ENCODE measurements at places on chromosomes 6 and 20. TPM values are rescaled to one million over a fixed set of nuclear protein-coding genes. Genes with fewer than 3 reads are reported as not detected.

SOX4 gene
- total RNA-seq: 11.5 TPM

NKX2-2 gene
- not detected for total RNA-seq

SLC22A2 gene
- not detected for total RNA-seq

ZHX3 gene
- total RNA-seq: 26.8 TPM

DNA sequence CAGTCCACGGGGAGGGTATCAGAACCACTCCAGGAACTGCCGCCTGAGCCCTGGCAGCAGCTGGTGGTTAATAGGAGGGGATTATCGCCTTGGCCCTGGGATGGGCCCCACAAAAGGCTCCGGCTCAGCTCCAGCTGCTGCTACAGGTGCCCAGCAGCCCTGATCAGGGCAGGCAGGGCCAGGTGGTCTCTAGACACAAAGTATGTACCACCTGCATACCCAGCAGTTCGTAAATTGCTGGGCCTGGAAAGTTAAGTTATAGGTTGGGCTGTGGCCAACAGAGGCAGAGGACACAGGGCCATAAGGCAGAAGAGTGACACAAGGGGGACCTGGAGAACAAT lies 35.1 kb downstream of the RRBP1 start:
- no peak for DNase-seq
